Activated CD4-positive, alpha-beta memory T cell treated with anti-CD3 and anti-CD28 coated beads, Interleukin-2, amount 10 ng/mL, durations not matched to agents 7 days and 5 days (primary cell): ENCODE measurements at places on chromosomes 11 and 22.

GRCh38 chr22:43750751-43751150 lies 61.4 kb downstream of the EFCAB6 start:
- DNase-seq, result no peak

DNA sequence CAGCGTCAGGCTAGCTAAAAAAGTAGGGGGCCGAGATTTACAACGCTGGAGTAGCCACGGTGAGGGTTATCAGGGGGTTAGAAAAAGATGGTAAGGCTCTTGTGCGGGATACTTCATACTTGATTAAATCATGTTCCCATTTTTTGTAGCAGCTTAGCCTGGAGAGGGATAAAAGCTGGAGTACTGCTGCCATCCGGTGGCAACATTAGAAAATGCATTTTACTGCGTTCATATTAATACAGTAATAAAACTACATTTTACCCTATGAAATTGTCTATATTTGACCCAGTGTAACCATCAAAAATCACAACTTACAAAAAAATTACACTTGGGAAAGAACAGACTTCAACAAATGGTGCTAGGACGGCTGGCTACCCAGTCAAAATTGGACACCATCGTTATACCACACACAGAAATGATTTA lies 17.3 kb downstream of the RPUSD4 start:
- DNase-seq, result peak; percentile 44

- peak; percentile 70 for DNase-seq
These were observed 3.8 kb downstream of the APOL3 start for GRCh38 chr22:36156515-36157419.

DNA sequence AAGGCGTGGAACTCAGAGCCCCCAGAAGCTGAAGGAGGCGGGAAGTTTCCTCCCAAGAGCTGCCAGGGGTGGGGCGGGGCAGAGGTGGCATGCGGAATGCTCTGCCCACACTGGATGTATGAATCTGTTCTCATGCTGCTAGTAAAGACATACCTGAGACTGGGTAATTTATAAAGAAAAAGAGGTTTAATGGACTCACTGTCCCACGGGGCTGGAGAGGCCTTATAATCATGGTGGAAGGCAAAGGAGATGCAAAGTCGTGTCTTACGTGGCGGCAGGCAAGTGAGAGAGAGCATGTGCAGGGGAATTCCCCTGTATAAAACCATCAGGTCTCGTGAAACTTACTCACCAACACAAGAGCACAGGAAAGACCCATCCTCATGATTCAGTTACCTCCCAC lies 57.6 kb downstream of the SMIM38 start:
- DNase-seq, result no peak

GRCh38 chr11:66494458-66494857 lies 14.2 kb downstream of the DPP3 start:
- no peak for DNase-seq

GRCh38 chr11:115925568-115926090 lies 421.4 kb upstream of the CADM1 start:
- DNase-seq, result no peak

GRCh38 chr22:32803738-32804435 lies 2.4 kb downstream of the TIMP3 start:
- DNase-seq, result no peak

- DNase-seq, result no peak
These were observed 46.3 kb upstream of the ANO3 start for GRCh38 chr11:26285608-26286007.

- DNase-seq, result no peak
These were observed 29.9 kb upstream of the PANX2 start for GRCh38 chr22:50140615-50141014.

DNA sequence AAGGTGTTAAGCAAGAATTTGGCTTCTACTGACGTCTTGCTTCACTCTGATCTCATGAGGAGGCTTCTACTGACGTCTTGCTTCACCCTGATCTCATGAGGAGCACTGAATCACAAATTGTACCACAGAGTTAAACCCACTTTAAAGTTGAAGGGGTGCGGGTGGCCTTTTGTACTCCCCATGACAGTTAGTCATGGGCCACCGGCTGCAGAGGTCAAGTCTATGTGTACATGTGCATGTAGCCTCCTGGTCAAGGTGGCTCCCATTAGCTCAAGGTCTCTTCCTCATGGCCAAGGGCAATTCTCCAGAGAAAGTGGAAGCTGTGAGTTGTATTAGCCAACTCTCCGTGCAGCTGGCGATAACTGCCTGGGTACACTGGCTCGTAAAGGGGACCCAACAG lies 23.1 kb upstream of the FZD4 start:
- no peak for DNase-seq

DNA sequence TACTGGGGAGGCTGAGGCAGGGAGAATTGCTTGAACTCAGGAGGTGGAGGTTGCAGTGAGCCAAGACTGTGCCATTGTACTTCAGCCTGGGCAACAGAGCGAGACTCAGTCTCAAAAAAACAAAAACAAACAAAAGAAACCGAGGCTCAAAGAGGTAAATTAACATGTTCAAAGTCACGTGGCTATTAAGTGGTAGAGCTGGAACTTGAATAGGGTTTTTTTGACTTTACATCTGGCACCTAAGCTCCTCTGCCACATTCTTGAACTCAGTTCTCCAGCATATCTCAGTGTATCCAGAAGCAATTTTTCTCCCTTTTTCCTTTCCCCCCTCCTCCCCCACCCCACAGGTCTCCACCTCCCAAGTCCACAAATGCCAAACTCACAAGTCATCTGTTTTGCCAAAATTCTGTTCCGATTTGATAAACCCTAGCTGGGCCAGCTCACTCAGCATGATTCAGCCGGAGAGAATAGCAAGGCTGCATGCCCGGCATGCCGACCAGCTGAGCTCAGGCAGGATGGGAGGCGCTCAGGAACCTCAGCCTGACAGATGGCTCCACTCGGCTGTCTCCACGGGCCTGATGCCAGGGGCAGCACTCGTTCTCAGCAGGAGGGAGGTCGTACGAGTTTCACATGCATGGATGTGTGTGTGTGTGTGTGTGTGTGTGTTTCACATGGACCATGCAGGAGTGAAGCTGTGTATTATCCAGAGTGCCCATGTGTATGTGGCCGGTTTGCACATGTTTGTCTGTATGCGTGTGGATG lies 63.2 kb upstream of the RRAS2 start:
- no peak for DNase-seq

DNA sequence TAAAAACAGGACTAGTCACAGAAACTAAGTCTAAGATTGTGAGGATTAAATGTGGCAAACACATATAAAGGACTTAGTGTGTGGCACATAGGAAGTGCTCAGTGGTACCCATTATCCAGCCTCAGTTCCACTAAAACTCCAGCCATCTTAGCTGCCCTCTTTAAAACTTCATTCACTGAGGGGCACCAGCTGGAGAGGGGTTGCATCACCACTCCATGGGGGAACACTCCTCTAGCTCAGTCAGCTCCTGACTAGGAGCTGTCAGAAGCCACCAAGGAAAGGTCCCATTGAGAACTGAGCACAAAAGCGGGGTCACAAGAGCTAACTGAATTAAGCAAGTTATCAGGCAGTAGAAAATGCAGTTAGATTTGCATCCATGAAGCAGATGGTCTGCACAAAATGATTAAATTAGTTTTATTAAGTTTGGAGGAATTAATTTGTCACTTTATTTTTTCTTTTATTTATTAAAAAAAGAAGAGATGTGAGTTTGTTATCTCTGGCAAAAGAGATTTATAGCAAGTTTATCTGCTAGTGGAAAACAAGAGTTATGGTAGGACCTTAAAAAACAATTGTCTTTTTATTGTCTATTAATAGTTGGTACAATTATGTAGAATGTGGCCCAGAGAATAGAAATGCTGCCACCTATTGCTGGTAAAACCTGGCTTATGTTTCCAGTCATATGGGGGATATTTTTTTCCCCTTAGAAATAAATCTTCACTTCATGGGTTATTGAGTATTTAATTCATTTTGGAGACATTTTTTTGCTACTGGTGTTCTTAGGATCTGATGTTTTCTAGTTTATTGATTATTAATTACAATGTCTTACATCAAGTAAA lies 95.7 kb downstream of the NAV2 start:
- no peak for DNase-seq

DNA sequence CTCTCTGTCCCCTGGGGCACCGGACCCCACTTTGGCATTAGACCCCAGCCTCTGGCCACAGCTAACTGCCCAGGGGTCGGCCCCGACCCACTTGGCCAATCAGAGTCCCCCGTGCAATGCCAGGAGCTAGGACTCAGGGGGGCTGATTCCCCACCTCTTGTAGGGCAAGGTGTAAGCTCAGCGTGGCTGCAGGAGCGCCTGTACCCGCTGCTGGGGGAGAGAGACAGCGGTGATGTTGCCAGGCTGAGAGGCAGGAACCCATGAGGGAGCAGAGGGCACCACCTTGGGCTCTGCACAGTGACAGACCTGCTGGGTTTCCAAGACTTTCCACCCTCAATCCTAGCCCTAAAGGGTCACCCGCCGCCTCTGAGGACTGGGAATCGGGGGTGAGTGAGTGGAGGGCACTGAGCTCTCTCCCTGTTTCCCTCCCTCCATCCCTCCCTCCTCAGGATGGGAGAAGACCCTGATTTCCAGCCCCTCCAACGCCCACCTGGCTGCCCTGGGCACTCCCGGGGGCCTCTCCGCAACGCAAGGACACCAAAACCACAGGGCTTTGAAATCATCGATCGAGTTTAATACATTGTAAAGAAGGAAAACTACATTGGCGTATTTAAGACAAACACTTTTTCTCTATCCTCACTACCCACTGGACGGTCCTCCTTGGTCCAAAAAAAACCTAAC lies 128.4 kb downstream of the ARHGAP8 start:
- no peak for DNase-seq

DNA sequence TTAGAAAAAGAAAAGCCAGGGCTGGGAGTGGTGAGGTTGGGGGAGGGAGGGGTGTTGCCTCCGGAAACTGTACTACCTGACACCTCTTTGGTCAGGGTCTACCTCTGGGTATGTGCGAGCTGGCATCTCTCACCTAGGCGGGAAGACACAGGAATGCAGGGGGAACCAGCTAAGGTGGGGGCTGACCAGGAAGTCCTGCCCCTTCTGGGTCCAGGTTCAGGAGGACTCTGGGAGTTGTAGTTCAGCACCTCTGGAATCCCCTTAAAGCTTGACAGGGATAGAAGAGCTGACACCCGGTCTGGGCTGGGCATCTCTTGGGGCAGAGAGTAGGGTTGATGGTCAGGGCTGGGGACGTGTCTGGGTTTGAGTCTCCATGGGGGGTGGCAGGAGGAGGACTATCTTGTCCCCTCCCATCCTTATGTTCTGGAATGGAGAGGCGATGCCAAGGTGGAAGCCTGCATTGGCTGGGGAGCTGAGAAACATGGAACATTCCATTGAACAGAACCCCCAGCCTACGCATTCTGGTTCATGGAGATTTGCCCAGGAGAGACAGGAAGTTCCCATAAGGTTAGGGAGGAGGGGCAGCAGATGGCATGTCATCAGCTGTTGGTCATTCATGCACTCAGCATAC lies 2.1 kb upstream of the KIAA1671 start:
- DNase-seq, result no peak

DNA sequence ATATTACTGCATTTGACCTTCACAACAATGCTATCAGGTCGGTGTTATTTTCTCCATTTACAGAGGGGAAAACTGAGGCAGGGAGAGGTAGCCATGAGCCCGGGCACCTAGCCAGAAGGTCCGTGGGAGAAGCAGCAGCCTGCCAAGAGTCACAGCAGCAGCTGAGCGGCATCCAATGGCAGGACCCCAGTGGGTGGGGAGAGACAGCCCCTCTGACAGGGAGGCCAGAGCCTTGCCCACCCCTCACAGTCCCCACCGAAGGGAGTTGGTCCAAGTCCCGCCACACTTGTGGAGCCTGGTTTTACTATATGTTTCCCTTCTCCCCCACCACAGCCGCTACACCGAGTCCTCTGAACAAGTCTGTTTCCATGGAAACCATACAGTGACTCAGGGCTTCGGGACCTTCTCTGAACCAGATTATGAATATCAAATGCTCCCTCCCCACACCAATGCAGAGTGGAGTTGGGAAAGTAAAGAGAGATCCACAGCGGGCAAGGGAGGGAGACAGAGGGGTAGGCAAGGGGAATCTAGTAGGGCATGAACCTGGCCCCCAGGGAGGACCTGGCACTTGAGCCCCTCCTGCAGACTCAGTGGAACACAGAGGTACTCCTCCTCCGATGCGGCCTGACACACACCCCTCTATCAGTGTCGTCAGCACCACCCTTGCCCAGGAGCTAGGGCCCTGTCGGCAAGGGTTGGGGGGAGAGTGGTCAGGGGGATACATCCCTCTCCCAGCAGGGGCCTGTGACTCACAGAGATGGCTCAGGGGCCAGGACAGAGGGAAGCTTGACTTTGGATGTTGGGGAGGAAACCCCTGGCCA lies 2.5 kb downstream of the CHST1 start:
- no peak for DNase-seq

DNA sequence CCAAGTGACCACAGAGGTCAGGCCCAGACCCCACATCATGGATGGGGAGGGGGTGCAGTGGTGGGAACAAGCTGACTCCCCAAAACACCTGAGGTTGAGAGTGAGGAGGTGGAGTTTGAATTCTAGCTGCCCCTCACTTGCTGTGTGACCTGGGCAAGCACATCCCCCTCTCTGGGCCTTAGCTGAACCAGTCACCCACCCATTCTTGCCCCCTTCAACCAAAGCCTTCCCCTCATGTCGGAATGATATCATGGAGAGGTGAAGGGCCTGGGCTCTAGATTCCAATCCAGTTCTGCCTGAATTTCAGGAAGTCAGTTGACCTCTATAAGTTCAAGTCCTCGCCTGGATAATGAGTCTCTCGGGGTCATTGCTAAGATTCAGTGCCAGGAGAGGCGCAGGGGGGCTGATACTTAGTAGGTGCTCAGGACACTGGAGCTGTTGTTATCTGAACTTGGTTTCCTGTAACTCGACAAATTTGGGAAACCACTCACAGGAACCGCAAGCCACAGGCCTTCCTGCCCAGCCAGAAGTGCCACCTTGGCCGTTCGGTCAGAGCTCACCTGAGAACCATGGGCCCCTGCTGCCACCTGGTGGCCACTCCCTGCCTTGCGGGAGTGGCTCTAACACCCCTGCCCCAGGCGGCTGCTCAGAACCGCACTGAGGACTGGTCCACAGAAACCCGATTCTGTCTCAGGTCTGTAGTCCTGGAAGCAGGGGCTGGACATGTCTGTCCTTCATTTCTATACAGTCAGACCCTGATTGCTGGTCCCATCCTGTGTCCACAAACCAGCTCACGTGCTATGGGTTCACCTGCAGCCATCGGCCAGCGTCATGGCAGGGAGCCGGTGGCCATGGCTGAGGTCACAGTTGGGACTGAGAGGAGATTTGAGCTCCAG lies 6.9 kb downstream of the CDC42EP1 start:
- peak; percentile 97 for DNase-seq

- DNase-seq, result no peak
These were observed 79.1 kb upstream of the AKIP1 start for GRCh38 chr11:8831861-8832260.

- no peak for DNase-seq
These were observed 11.7 kb downstream of the MS4A4A start for GRCh38 chr11:60292145-60292544.

DNA sequence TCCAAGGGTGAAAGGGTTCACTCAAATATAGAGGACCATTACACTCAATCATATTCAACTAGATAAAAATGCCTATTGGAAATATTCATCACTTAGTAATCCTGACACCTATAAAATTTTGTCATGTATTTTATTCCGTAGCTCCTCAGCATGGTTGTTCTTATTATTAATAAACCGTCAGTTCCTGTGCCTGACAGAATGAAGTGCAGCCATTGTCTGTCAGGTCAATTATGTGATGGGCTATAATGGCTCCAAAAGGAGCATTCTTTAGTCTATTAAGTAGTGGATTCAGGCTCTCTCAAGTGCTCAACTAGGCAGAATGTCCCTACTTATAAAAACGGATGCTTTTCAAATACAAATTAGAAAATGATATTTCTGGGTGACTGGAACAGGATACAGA lies 916.1 kb upstream of the ANO3 start:
- DNase-seq, result no peak
